Activated CD8-positive, alpha-beta T cell treated with anti-CD3 and anti-CD28 coated beads for 36 hours (primary cell): ENCODE measurements at places on chromosomes 1 and 21. TPM values are rescaled to one million over a fixed set of nuclear protein-coding genes. Genes with fewer than 3 reads are reported as not detected.

The TRABD2B gene
- not detected for total RNA-seq

The OR2T33 gene
- total RNA-seq: not detected

The GJB4 gene
- not detected for total RNA-seq

The CDK18 gene
- total RNA-seq: 10.4 TPM

The BCL2L15 gene
- 0.40 TPM for total RNA-seq

The FCGR2B gene
- total RNA-seq: not detected

The PATJ gene
- total RNA-seq: 8.1 TPM

The HMGB4 gene
- total RNA-seq: not detected

The GBP7 gene
- 0.11 TPM for total RNA-seq

The HS2ST1 gene
- total RNA-seq: 21.6 TPM

The AADACL3 gene
- total RNA-seq: not detected

The SLC6A9 gene
- 7.4 TPM for total RNA-seq

The WLS gene
- not detected for total RNA-seq

The WARS2 gene
- 22.3 TPM for total RNA-seq

The FAM72D gene
- total RNA-seq: 21.0 TPM

The MXRA8 gene
- 0.98 TPM for total RNA-seq
